ENCODE measurements at places on chromosomes 3 and 15.

DNA sequence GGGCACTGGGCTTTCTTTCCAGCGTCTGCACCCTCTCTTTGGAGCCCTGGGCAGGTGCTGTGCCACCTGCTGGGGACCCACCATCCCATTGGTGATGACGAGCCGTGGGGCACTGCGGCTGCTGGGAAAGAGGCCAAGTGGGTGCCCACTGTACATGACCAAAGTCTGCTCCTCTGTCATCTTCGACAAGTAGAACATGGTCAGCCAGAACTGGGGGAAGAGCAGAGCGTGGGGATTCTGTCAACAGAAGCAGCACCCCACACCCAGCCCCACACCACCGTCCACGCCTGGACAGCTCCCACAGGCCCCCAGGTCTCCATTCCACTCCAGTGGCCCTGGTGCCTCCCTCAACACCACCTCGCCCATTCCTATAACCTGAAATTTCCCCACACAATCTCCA lies 9.7 kb downstream of the UROC1 start:
- no peak for DNase-seq

GRCh38 chr3:148643389-148643840 lies 54.3 kb upstream of the AGTR1 start:
- DNase-seq: no peak

DNA sequence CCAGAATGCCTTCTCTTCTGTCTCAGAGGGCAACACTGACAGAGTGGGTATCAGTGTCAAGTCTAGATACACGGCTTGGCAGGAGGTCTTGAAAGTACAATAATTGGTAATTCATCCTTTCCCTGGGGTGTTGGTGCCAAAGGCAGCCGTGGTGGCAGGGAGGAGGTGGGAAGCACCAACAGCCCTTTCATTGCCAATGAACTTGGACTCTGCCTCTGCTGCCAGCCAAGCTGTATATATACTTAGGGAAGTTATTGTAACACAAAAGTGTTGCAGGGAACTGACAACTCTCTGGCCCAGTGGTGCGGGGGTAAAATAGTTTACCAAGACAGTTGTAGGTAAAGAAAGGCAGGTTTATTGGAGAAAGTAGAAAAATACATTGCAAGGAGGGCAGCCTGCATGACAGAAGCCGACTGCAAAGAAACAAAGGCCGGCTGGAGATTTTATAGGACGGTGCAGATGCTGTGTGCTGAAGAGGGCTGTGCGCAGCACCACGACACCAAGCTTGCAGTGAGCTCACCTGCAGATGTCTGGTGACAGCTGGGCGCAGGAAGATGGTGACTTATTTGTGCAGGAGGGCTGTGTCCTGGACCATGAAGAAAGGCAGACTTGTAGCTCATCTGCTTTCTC lies 4.0 kb upstream of the FAM3D start:
- DNase-seq: no peak

DNA sequence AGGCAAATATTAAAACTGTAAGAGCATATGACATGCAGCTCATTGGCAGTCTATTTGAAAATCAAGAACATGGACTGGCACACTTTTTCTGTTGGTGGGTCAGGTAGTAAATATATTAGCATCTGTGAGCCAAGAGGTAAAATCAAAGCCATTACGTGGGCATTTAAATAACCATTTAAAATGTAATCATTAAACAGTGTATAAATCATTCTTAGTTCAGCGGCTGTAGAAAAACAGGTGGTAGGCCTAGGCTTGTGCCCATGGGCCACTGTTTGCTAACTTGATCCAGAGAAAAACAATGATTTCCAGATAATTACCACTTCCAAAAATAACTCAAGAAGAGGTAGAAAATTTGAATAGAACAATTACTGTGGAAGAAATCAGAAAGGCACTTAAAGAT lies 105.1 kb downstream of the CHST2 start:
- no peak for DNase-seq

- DNase-seq: no peak
Measured at GRCh38 chr3:27570421-27571106, 86.4 kb upstream of the SLC4A7 start.

GRCh38 chr15:70501121-70501727 lies 262.1 kb downstream of the UACA start:
- DNase-seq: no peak

DNA sequence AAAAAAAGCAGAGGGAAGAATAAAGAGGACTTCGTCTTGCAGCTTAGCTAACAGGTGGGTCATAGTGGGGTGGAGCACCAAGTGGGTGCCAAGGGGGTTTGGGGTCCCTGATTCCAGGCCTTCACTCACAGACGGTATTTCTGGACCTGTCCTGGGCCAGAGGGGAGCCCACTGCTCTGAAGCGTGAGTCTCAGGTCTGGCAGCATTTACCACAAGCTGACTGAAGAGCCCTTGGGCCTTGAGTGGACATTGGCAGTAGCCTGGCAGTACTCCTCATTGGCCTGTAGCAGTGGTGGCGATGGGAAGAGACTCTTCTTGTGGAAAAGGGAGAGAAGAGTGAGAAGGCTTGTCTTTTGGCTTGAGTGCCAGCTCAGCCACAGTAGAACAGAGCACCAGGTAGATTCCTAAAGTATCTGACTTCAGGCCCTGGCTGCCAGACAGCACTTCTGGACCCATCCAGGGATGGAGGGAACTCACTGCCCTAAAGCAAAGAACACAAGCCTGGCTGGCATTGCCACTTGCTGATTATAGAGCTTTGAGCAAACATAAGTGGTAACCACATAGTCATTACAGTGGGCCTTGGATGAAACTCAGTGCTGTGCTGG lies 72.9 kb downstream of the GLDN start:
- no peak for DNase-seq

DNA sequence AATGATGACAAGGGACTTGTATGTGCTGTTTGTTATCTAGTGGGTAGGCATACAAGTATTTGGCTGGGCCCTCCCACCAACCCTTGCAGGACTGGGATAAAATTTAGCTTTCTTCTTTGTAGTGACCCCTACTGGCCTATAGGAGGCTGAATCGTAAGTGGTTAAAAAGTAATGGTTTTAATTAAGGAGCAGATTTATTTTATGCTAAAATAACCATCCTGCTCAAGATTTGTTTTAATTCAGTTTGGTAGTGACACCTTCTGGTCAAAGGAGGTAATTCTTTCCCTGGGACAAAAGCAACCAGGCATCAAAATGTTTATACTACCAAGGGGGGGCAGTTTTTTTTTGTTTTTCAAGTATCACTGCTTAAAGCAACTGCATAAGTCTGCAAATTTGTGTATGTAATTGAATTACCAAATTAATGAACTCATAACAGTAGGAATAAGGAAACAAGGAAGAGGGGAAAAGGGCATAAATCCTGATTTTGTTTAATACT lies 70.7 kb downstream of the TOP2B start:
- DNase-seq: peak; percentile 29

Measured in effector memory CD8-positive, alpha-beta T cell (primary cell).